HFFc6 (cell line): ENCODE measurements at places on chromosomes 3 and 15. TPM values are rescaled to one million over a fixed set of nuclear protein-coding genes. Genes with fewer than 3 reads are reported as not detected.

GRCh38 chr3:180469149-180469548 is 132.8 kb upstream of the TTC14 start:
- H3K4me1 ChIP-seq, result peaks cover 28% of the 10 kb centered on the region
- H3K27ac ChIP-seq, result no peak overlapping the region
- no peaks in the 10 kb centered on the region for H3K27me3 ChIP-seq
- H3K4me3 ChIP-seq, result no peak overlapping the region
- H3K36me3 ChIP-seq, result no peaks in the 10 kb centered on the region; the same call in 1 of the 2 replicates
- no peak for DNase-seq

DNA sequence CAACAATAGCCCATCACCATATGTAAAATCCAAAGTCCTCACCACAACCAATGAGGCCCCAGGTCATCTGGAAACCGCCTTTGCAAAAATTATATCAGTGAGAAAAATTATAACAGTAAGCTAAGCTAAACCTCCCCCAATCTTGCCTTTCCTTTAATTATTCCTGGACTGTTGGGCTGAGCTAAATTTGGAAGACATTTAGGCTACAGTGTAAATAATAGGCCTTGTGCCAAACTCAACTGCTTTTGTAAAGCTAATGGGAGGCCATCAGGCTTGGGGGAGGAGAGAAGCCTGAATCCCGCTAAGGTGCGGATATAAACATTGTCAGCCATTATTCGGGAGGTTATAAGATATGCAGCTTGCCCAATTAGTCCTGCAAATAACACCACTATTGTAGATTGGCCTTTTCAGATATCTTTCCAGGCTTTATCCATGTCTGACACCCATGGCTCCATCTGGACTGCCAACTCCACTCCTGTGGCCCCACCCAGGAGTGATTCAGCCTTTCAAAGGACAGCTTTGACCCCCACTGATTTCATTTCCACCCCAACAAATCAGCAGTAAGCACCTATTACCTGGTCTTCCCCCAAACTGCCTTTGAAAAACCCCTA is 53.0 kb upstream of the CA12 start:
- no peaks in the 10 kb centered on the region for H3K36me3 ChIP-seq
- peaks cover 3% of the 10 kb centered on the region for H3K27me3 ChIP-seq
- H3K4me1 ChIP-seq, result peaks cover 32% of the 10 kb centered on the region
- H3K4me3 ChIP-seq, result no peak overlapping the region

DNA sequence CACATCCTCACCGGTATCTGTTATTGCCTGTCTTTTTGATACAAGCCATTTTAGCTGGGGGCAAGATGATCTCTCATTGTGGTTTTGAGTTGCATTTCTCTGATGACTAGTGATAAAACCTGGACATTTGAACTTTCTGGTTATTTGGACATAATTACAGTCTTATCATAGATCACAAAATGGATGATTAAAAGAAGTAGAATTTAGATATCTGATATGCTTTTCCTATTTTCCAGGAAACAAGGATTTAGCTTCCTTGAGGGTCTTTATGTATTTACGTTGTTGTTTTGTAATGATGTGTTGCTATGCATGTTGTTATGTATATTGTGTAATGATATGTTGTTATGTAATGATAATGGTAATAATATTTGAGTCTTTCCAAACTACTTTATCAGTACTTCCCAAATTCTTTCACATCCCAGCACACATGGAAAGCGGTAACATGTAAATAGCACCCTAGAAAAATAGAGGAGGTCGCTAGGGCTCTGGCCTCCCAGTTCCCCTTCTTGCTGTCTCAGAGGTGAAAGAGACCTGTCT is 53.8 kb downstream of the GJD2 start:
- H3K4me3 ChIP-seq, result no peak overlapping the region
- H3K27me3 ChIP-seq, result no peaks in the 10 kb centered on the region; the same call in 1 of the 2 replicates
- H3K36me3 ChIP-seq, result no peaks in the 10 kb centered on the region
- DNase-seq, result no peak
- no peak overlapping the region for H3K27ac ChIP-seq

DNA sequence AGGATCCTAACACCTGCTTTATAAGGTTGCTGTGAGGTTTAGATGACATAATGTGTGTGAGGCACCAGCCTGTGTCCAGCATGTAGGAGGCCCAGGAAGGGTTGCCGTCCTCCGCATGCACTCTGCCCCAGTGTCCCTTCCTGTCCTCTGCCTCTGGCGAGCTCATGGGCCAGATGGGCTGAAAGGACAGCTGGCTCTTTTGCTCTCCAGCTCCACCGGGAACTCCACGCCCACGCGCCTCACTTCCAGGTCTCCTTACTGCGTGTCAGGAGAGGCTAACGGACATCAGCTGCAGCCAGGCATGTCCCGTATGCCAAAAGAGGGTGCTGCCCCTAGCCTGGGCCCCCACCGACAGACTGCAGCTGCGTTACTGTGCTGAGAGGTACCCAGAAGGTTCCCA is 12.2 kb downstream of the MUC20 start:
- no peak overlapping the region for H3K4me3 ChIP-seq
- H3K27me3 ChIP-seq, result peaks cover 21% of the 10 kb centered on the region
- DNase-seq, result no peak
- no peaks in the 10 kb centered on the region for H3K4me1 ChIP-seq
- no peaks in the 10 kb centered on the region for H3K36me3 ChIP-seq

DNA sequence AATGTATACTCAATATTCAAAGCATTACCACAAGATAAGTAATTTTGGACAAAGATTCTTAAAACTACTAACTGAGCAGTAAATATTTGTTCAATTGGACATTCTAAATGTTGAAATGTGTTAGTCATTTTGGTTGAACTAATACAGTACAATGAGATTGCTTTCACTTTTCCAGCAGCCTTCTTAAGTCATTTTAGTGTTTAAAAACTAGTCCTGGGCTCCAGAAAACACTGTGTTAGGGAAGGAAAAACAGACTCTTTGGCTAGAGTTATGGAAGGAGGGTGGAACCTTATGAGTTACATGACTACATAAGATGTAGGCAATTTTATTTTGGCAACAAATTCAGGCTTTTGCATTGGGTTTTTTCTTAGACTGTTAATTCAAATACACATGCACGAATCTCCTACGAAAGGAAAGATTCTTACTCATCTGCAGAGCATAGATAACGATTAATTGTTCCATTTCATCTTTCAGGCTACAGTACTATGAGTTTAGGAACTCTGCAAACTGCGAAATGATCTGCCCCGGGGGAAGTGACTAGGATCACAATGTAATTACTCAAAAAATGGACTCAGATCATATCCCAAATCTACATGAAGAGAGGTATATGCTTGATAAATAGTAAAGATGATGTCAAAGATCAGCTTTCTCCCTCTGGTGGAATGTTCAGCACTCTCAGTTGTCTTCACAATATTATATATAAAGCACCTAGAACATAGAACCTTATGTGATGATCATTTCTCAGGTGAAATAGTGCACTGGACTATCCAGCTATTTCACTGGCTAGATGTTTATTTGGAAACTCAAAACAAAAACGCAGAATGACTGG is 492.8 kb upstream of the MDFIC2 start:
- peak overlapping the region; percentile 62 for H3K4me3 ChIP-seq
- peaks cover 1% of the 10 kb centered on the region; the same call in 1 of the 2 replicates for H3K27me3 ChIP-seq
- no peaks in the 10 kb centered on the region for H3K36me3 ChIP-seq
- peak; percentile 12 for DNase-seq
- peak overlapping the region; percentile 4 for H3K27ac ChIP-seq

GRCh38 chr3:69763458-69763857 is 24.2 kb downstream of the MITF start:
- DNase-seq, result no peak
- H3K27ac ChIP-seq, result peak overlapping the region; percentile 73

GRCh38 chr3:176951144-176951543 is 246.1 kb downstream of the TBL1XR1 start:
- no peaks in the 10 kb centered on the region; the same call in 1 of the 2 replicates for H3K27me3 ChIP-seq
- H3K4me1 ChIP-seq, result peaks cover 42% of the 10 kb centered on the region

GRCh38 chr15:99249270-99249841 is at the start of gene TTC23:
TTC23 (minus strand) TSS chr15:99249581; CDS start chr15:99228712, 20,869 bp downstream.
- no peak within 1 kb of the TSS for H3K4me3 ChIP-seq
- peak; percentile 91 for DNase-seq
- no peak within 1 kb of the TSS; the same call in 1 of the 2 replicates for H3K27ac ChIP-seq
- no peaks in the 10 kb centered on the region for H3K36me3 ChIP-seq
- H3K4me1 ChIP-seq, result peaks cover 39% of the 10 kb centered on the region
- no peaks in the 10 kb centered on the region for H3K27me3 ChIP-seq

- DNase-seq, result peak; percentile 65
- H3K27me3 ChIP-seq, result peaks cover 7% of the 10 kb centered on the region
- H3K36me3 ChIP-seq, result no peaks in the 10 kb centered on the region
- H3K27ac ChIP-seq, result peak overlapping the region; percentile 63
Measured at GRCh38 chr3:52171514-52172261, 17.5 kb upstream of the POC1A start.

DNA sequence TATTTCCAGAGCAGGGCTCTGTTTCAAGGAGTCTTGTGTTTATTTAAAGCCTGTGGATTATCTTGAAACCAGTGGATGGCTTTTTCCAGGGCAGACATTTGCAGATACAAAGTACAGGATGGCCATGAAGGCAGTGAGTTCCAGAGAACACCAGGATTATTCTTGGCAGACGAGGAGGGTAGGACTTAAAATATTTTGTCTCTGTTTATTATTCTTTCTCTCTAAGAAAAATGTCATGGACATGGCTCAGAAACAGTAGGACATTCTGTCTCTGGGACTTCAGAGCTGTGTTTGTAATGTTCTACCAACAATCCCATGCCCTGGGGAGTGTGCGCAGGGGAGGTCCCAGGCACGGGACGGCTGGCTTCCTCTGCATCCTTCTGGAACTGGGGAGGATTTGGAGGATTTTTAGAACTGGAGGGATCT is 125.9 kb downstream of the ATP10A start:
- peaks cover 3% of the 10 kb centered on the region; the same call in 1 of the 2 replicates for H3K27me3 ChIP-seq
- H3K4me1 ChIP-seq, result peaks cover 35% of the 10 kb centered on the region
- peak overlapping the region; percentile 12; the same call in 1 of the 2 replicates for H3K4me3 ChIP-seq
- peak overlapping the region; percentile 69 for H3K27ac ChIP-seq
- peaks cover 8% of the 10 kb centered on the region for H3K36me3 ChIP-seq

GRCh38 chr15:47949815-47950214 is 171.0 kb upstream of the SLC24A5 start:
- no peak overlapping the region for H3K27ac ChIP-seq
- no peaks in the 10 kb centered on the region for H3K36me3 ChIP-seq
- H3K4me3 ChIP-seq, result no peak overlapping the region
- no peaks in the 10 kb centered on the region for H3K4me1 ChIP-seq
- no peak for DNase-seq
- no peaks in the 10 kb centered on the region for H3K27me3 ChIP-seq

DNA sequence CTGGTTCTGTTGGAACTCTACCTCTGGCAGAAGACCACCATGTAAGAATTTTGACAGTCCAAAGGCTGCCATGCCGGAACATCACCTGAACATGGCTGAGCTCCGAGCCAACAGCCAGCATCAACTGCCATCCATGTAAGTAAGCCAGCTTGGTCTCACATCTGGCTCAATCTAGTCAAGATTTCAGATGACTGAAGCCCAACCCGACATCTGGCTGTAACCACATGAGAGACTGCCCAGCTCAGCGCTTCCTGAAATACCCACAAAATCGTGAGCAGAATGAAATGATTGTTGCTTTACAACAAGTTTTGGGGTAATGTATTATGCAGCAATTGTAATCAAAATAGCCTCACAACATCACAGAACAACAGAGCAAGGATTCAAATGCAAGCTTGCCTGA is 32.9 kb downstream of the GHSR start:
- no peak for DNase-seq
- H3K36me3 ChIP-seq, result no peaks in the 10 kb centered on the region
- H3K4me1 ChIP-seq, result no peaks in the 10 kb centered on the region
- H3K27me3 ChIP-seq, result peaks cover 7% of the 10 kb centered on the region
- H3K4me3 ChIP-seq, result no peak overlapping the region

- H3K4me3 ChIP-seq, result no peak overlapping the region
- H3K27ac ChIP-seq, result no peak overlapping the region
Measured at GRCh38 chr3:71397046-71397445, 186.5 kb downstream of the FOXP1 start.

- DNase-seq, result no peak
- peaks cover 75% of the 10 kb centered on the region for H3K4me1 ChIP-seq
- no peak overlapping the region; the same call in 1 of the 2 replicates for H3K27ac ChIP-seq
- H3K27me3 ChIP-seq, result peaks cover 1% of the 10 kb centered on the region
Measured at GRCh38 chr15:25858952-25859760, 4.0 kb downstream of the ATP10A start.

DNA sequence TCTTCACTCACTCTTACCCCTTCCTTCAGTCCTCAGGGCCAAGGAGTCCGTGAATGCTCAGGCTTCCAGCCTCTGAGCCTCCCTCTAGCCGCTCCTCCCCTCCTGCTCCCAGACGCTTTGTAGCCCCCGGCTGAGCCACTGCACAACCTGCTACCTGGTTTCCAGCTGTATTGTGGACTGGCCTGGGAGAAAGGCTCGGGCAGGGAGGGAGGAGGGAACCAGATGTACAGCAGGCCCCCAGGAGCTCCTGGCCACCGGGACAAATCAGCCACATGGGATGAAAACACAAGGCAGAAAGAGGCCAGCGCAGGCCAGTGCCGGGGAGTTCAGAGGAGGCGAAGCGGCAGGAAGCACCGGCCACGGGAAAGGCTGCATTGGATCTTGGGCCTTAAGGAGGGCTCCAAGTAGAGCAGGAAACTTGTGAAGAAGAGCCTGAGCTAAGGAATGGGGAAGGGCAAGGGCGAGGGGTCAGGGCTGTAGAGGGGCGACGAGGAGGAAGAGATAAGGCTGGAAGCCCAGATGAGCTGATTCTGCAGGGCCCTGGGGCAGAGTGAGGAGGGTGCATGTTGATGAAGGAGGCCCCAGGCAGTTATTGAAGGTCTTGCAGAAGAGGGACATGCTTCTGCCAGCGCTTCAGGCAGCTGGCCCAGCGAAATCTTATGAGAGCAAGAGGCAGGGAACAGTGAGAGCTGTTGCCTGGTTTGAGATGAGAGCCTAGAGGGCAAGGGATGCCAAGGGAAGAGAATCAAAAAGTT is 14.3 kb downstream of the CPN2 start:
- H3K36me3 ChIP-seq, result no peaks in the 10 kb centered on the region
- no peak overlapping the region for H3K27ac ChIP-seq
- DNase-seq, result no peak
- H3K4me3 ChIP-seq, result no peak overlapping the region

GRCh38 chr15:96960711-96961480 is 630.4 kb downstream of the NR2F2 start:
- H3K27ac ChIP-seq, result no peak overlapping the region
- no peak for DNase-seq
- no peak overlapping the region for H3K4me3 ChIP-seq

DNA sequence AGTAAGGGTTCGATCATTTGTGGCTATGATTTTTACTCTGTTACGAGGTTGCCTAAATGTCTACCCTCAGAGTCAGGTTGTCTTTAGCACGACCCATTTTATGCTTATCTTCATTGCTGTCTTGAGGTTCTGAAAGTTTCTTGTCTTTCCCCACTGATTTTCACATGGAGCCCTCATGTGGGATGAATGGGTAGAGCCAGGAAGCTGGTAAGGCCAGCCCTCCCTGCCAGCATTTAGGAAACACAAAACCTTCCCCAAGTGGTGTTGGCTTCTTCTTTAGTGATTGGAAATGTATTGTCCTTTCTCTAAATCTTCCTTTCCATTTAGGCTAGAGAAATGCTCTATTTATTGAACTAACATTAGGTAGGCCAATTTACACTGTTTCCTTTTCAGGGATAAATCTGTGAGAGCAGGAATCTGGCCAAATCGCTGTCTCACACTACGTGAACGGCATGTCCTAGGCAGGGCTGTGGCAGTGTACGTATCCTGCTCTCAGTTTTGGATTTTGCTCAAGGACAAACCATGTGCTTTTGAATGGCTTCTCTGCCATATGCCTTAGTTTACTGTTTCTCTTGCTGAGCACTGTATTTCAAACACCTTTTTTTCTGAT is 43.7 kb downstream of the MYZAP start:
- H3K4me3 ChIP-seq, result no peak overlapping the region
- no peaks in the 10 kb centered on the region for H3K36me3 ChIP-seq
- peaks cover 25% of the 10 kb centered on the region for H3K27me3 ChIP-seq
- no peak for DNase-seq
- H3K4me1 ChIP-seq, result no peaks in the 10 kb centered on the region

The ALS2CL gene
- total RNA-seq, result 2.1 to 3.8 TPM (median 3.0 TPM) in 3 replicates

The CHP1 gene
- 109 to 126 TPM (median 117 TPM) in 3 replicates for total RNA-seq

The HCLS1 gene
- total RNA-seq, result 0.89 and 6.6 TPM in 2 replicates

The LRRC15 gene
- total RNA-seq, result 118 to 189 TPM (median 126 TPM) in 3 replicates

The NANOGP8 gene
- total RNA-seq, result not detected in 3 replicates

The P2RY1 gene
- not detected in 3 replicates for total RNA-seq

The SENP2 gene
- total RNA-seq, result 41.0 to 47.0 TPM (median 44.1 TPM) in 3 replicates
